ENCODE measurements at places on chromosomes 6 and 20.
A peak's percentile ranks its signal among the peaks of the same experiment; 100 is the strongest.

GRCh38 chr20:62953839-62954703, 1.6 kb downstream of the SLC17A9 start:
- peak; percentile 45 for DNase-seq

GRCh38 chr6:148192310-148192709, 150.3 kb upstream of the SASH1 start:
- no peak for DNase-seq

DNA sequence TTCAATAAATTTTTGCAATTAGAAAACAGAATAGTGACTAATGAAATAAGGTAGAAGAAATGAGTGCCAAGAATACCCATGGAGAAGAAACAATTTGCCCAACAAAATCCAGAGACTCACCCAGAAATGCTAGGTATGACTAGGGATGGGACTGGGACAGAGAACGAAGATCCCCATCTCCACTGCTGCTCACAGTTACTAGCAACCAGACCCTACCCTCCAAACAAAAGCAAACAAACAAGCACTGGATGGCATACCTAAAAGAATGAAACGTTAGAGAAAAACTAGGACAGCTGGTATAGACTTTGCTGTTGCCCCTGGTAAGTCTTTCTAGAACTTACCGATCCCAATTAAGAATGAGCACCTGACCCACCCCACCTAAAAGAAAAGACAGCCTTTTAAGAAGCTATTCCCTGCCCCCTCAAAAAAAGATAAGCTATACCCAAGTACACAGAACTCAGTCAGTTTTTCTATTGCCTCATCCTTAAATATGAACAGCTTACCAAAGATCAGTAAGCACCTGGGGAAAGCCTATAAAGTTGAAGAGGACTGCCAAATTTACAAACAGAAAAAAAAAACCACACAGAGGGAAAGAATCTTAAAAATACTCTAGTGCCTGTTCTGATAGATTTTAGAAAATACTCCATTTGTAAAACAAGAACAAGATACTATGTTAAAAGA, 31.7 kb downstream of the REPS1 start:
- no peak for DNase-seq

DNA sequence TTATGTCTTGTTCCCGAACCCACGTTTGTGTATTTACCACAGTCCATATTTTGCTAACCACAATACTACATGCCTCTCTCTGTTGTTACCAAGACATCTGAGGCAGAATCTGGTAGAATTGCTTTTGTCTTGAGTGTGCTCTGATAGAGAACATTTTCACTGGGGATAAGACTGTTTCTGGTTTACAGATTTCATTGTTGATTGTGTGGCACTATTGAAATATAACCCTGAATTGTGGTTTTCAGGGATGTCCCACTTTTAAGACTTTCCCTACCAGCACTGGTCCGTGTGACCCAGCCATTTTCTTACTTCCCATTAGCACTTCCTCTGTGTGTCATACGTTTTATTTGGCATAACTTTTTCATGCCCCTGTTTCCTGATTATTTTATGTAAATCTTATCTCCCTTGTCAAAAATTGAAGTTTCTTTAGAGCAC, 12.2 kb downstream of the NCOA7 start:
- DNase-seq = no peak

DNA sequence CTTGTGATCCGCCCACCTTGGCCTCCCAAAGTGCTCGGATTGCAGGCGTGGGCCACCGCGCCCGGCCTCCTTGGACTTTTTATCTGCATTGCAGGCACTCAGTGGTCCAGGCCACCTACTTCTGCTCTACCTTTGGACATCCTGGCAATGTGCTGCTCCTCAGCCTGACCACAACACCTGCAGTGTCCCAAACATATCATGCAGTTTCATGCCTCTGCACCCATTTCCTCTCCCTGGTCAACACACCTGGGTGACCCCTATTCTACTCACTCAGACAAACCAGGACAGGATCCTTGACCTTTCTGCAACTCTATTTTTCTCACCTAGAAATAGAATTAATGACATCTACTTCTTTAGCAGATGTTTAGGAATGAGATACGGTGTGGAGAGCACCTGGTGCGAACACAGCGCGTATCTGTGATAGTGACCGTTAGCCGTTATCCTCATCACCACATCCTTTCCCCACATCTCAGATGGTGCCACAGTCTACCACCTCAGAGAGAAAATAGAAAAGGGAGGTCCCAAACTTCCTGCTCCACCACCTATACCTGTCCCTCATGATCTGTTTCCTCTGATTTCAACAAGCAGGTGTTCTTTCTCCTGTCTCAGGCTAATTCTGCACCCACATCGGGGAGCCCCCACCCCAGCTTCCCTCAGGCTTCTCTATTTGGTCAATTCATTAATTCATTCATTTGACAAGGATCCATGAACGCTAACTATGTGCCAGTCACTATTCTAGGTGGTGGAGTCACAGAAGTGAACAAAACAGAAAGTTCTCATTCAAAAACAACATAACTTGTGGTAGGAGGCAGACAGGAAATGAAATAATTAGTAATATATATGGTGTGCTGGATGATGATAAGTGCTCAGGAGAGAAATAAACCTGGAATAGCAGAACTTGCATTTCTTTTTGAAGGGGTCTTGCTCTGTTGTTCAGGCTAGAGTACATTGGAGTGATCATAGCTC, 4.3 kb upstream of the BTN3A2 start:
- no peak for DNase-seq

DNA sequence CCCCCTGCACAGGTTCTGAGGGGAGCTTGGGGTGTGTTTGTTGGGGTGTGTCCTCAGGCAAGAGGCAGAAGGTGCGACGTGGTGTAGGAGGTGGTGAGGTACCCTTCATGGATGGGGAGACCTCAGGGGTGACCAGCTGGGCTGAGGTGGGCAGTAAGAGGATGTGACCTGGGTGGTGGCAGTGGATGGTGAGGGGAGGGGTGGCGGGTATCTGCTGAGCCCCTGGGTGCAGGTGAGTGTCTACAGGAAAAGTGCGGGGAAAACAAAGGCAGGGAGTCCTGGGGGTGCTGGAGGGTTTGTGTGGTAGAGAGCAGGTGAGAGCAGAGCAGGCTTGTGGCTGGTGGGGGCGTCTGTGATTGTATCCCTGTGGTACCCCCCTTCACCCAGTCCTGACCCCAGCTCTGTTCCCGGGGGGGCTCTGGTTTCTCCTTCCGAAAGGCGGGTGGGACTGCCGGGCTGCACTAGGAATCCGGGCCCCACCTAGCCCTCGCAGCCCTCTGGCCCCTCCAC, 631 bp downstream of the RAET1L start:
- no peak for DNase-seq

GRCh38 chr6:29336269-29336668, 32.4 kb downstream of the OR5V1 start:
- no peak for DNase-seq

DNA sequence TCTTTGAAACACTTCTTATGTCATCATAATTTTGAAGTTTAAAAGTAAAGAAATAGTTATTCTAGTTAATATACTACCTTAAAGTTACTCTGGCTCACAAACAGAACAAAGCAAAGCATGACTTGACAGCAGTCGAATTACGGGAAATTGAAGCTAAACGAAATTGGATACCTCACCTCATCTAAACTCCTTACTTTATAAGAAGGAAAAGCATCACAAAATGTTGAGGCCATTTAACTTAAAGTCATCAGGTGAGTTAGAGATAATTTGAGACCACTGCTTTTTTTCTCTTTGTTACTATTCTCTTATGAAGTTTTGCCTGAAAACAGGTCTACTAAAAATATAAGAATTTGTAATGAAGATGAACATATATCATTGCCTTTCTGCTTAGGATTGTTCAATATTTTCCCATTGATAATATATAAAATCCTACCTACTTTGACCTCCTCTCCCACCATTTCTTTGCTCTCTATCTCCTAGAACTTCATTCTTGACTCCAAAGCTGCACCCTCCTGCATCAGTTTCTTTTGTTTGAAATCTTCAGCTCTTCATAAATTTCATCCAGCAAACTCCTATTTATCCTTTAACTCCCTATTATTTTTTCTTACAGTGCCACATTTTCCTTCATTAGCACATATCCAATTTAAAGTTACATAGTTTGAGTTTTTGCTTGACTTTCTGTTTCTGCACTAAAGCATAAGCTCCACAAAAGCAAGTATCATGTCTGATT, 510.7 kb upstream of the ZNF337 start:
- DNase-seq = no peak

DNA sequence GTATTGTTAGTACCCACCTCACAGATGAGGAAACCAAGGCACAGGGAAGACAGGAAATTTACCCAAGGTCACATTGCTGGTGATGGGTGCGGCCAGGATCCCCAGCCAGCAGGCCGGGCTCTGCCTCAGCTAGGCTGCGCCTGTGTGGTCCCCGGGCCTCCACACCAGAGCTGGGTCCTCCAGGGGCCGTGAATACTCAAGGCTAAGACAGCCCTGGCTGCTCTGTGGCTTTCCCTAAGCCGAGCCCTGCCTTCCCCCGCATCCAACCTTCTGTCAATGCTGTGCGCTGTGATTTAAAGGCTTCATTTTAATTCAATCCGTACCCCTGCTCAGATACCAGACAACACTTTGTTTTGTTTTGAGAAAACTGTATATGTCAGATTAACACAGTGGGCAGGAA, 246.7 kb downstream of the TTLL2 start:
- DNase-seq = no peak

DNA sequence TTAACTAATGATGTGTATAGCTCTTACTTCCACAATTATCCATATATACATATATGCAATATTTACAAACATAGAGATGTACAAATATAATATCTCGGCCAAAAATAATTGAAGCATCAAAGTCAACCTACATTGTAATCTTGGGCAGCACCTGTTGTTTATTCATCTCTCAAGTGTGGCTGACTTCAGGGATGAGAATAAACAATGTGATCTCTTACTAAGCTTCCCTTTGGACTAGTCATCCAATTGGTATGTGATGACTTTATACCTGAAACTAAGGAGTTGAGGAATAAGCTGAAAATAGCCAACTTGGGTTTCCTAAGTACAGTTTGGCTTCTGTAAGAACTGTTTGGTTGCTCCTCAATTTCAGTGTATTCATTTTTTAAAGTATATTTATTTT, 256.6 kb downstream of the KHDC1L start:
- no peak for DNase-seq

DNA sequence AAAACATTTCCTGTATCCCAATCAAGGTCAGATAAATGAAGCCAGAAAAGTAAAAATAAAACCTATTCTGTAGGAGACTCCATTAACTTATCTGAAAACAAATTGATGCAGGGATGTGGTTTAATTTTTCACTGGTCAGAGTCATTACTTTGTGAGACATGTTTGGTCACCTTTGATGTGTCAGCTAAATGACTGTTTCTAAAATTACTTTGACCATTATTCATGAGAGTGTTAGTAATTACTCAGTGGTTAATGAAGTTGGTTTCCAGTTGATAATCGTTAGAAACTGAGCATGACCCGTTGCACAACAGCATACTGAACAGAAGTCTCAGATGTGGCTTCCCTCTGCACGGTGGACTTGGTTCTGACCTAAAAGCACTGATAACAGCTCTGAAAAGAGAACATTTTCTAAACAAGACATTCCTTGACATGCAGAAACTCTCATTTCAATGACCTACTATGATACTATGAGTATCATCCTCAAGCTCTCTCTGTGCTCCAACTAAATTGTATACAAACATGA, 410.5 kb upstream of the RNF217 start:
- no peak for DNase-seq

GRCh38 chr6:108476376-108476775, 84.3 kb upstream of the FOXO3 start:
- no peak for DNase-seq

GRCh38 chr6:24721461-24722215, 2.7 kb upstream of the C6orf62 start:
- peak; percentile 89 for DNase-seq

- DNase-seq = no peak
Measured at GRCh38 chr6:2917801-2918445, 14.8 kb upstream of the SERPINB9 start.

- no peak for DNase-seq
Measured at GRCh38 chr6:6661684-6662083, 73.2 kb downstream of the LY86 start.

DNA sequence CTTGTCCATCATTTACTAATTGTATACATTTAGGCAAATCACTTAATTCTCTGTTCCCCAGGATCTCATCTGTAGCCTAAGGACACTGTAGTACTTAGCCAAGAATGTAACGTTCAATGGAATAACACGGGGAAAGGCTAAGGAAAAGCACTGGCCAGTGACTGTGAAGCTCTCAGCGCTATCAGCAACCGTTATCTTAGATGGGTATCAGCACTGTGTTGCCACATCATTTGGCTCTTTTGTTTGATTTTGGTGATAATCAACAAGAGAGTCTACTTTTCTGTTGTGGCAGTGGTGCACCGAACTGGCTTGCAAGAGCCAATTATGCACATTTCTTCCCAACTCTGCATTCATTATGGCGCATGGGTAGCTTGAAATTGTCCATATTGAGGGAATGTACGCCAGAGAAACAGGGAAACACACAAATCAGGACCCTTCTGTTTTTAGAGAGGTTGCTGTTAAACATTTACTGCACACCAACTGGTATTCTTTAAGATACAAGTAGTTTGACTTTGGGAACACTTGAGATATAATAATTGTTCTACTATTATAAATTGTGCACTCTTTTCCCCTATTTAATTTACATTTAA, 93.7 kb upstream of the C6orf118 start:
- no peak for DNase-seq

- no peak for DNase-seq
Measured at GRCh38 chr20:43508106-43508505, 609 bp downstream of the L3MBTL1 start.

GRCh38 chr6:128276311-128276710, 244.1 kb downstream of the PTPRK start:
- no peak for DNase-seq

DNA sequence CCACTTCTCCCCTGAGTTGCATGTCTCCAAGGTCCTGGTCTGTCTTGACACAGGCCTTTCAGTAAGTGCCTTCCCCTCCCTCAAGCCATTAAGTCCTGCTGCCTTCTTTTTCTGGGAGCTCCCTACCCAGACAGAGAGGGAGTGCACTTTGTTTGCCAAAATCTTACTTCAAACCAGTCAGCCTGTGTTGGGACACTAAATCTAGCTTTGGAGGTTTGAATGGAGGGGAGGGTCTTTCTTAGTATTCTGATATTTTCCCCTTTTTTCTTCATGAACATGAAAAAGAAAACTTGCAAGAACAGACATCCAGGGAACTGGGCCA, 170.7 kb upstream of the PMEPA1 start:
- DNase-seq = no peak

GRCh38 chr6:80223743-80224212, 117.3 kb downstream of the BCKDHB start:
- DNase-seq = no peak

DNA sequence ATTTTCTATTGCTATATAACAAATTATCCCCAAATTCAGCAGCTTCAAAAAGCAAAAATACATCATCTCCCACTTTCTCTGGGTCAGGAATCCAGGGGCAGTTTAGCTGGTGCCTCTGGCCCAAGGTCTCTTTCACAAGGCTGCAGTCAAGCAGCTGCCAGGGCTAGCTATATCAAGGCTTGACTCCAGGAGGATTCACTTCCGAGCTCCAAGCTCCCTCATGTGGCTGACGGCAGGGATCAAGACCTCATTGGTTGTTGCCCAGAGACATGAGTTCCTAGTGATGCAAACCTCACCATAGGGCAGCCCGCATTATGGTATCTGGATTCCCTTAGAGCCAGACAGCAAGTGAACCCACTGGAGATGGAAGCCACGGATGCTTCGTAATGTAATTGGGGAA, 1.3 kb upstream of the VNN1 start:
- no peak for DNase-seq
